Aorta (tissue), 5 donors: ENCODE measurements at places on chromosomes 1 and 21. TPM values are rescaled to one million over a fixed set of nuclear protein-coding genes. Genes with fewer than 3 reads are reported as not detected.

GRCh38 chr1:205934788-205935187 is 8.5 kb downstream of the SLC26A9 start:
- H3K27me3 ChIP-seq = no peaks in the 10 kb centered on the region
- no peak for DNase-seq
- no peaks in the 10 kb centered on the region for H3K4me1 ChIP-seq
- H3K4me3 ChIP-seq = no peak overlapping the region

DNA sequence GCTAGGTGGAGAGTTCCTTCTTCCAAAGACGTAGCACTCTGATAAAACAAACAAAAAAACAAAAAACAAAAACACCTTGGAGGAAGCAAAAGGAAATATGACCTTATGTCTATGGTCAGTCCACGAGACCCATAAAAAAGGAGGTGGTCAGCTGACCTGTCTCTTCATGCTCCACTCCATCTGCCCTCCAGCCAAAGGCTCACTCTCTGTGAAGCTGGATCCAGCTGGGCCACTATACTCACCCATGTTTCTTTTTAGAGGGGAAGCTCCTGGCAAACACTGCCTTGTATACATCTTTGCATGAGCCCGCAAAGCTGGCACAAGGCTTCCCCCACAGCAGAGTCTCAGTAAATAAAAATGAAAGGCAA is 126.1 kb upstream of the CACHD1 start:
- no peaks in the 10 kb centered on the region for H3K4me1 ChIP-seq
- H3K4me3 ChIP-seq = no peak overlapping the region
- DNase-seq = no peak
- H3K36me3 ChIP-seq = no peaks in the 10 kb centered on the region
- H3K27me3 ChIP-seq = no peaks in the 10 kb centered on the region

GRCh38 chr1:218742467-218743262 is 397.5 kb downstream of the TGFB2 start:
- no peaks in the 10 kb centered on the region for H3K4me1 ChIP-seq
- no peak for DNase-seq
- no peaks in the 10 kb centered on the region for H3K36me3 ChIP-seq

DNA sequence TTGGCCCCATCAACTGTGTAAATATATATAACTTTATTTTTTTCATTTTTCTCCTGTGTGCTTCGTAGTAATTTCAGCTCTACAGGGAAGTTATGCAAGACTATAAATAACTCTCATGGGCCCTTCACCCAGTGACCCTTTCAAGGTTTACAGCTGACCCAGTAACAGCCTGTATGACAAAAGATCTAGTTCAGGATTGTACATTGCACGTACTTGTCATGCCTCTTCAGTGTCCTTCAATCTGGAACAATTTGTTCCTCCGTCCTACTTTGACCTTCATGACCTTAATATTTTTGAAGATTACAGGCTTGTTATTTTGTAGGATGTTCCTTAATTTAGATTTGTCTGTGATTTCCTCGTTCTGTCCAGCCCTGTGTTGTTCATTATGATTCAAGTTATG is 40.5 kb downstream of the BRINP2 start:
- H3K36me3 ChIP-seq = no peaks in the 10 kb centered on the region
- no peak for DNase-seq
- no peaks in the 10 kb centered on the region for H3K27me3 ChIP-seq
- H3K4me3 ChIP-seq = no peak overlapping the region

Gene C1orf159
- 13.6 TPM for total RNA-seq

Gene KRTAP11-1
- total RNA-seq = not detected

Gene SELE
- 38.8 TPM for total RNA-seq
